ENCODE measurements at places on chromosomes 7 and 10.

- DNase-seq = no peak
Measured at GRCh38 chr7:155104913-155105312, 34.8 kb downstream of the HTR5A start.

DNA sequence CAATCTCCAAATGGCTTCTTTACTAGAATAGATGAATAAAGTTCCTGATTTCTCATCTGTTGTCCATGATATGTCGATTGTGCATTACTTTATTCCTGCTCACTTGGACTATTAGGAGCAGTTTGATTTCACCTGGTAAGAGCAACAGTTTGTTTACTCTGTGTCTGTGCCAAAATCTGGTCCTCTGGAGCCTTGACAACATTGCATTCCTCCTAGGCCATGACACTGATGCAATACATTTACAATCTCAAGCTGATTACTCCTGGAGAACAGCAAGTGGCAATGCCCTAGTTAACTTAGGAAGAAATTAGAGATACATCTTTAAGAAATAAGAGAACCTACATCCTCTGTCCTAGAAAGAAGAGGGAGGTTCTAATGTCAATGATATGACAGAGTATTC, 71.8 kb downstream of the SGCE start:
- no peak for DNase-seq

GRCh38 chr10:17123961-17124360, 5.7 kb downstream of the CUBN start:
- DNase-seq = no peak

- peak; percentile 39 for DNase-seq
Measured at GRCh38 chr7:12518920-12519681, 51.4 kb upstream of the SCIN start.

GRCh38 chr7:117243390-117243789, 79.5 kb downstream of the WNT2 start:
- no peak for DNase-seq

GRCh38 chr7:157056957-157057902, 46.8 kb upstream of the MNX1 start:
- DNase-seq = no peak

All from SHP77 treated with DMSO at 0.1 percent for 48 hours (cell line).